ENCODE measurements at places on chromosomes 5 and 9.

DNA sequence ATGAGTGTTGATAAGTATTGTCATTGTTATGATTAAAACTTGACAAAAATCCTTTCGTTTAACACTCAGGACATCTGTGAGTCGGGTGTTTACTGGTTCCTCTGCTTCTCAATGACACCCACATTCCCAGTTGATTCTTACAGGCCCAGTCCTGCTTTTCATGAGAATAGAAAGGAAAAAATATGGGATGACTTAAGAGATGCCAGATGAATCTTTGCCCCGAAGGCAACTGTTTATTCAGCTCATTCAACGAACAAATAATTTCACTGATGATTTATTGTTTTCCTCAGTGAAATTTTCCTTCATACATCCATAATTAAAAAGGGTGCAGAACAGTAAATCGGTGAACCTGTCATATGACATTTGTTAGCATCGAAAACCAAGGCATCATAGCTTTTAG is 452.4 kb upstream of the WWC1 start:
- no peak for DNase-seq

DNA sequence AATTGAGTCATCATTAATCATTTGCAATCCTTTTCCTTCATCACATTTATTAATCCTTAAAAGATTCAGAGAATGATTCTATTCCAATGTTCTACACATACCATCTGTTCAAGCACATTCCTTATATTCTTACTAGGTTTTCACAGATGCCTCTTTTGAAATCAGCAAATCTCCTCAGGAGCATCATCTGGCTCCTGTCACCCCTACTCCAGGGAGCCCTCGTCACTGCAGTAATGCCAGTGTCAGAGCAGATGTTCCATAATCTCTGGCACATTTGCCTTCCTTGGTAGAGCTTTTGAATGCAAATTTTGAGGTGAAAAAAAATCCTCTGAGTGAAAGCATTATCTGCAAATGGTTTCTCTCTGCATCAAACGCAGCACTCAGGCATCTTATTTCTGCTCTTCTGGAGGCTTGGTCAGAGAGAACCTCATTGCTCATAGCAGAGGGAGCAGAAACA is 7.6 kb upstream of the KCNV2 start:
- no peak for DNase-seq

DNA sequence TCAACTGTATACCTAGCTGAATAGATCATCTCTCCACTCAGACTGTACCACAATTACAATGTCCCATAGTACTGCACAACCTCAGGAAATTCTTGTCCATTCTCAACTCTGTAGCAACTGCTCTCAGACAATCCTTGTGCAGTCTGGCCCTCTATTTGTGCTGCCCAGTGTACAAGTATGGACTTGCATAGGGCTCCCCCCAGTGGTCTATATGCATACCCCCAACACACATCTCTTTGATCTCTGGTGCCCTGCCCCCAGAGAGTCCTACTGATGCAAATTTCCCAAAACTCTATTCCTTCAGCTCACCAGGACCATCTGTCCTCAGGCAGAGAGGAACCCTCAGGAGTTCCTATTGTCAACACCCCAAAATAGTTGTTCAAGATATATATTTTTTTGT is 205.3 kb downstream of the SLCO4C1 start:
- no peak for DNase-seq

- no peak for DNase-seq
Observed at GRCh38 chr5:56674441-56674840, 140.9 kb upstream of the MAP3K1 start.

DNA sequence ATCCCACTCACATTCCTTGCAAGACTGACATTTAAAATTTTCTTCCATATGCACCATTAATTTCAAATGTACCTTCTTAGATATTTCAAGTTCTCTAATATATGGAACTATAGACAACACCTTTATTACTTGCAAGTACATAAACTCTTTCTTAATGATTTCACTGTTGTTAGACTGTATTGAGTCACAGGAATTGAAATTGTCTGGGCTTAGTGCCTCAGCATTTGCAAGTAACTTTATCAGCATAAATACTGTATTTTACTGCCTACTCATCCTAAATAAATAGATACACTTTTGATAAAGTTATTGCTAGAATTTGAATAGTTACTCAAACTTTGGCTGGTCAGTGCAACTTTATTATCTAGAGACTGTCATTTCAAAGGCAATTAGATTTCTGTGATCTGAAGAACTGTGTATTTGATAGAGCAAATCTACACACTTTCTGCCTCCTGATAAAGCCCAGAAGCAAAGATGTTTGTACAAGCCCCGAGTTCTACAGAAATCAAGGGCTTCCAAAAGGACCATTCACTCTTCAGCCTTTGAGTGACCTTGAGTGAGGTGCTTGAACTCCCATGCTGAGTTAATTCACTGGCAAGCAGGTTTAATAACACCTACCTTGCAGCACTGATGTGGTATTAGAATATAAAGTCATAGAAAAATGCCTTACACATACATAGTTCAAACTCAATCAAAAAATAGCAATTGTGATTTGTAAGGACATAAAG is 91.6 kb downstream of the COX7C start:
- no peak for DNase-seq

DNA sequence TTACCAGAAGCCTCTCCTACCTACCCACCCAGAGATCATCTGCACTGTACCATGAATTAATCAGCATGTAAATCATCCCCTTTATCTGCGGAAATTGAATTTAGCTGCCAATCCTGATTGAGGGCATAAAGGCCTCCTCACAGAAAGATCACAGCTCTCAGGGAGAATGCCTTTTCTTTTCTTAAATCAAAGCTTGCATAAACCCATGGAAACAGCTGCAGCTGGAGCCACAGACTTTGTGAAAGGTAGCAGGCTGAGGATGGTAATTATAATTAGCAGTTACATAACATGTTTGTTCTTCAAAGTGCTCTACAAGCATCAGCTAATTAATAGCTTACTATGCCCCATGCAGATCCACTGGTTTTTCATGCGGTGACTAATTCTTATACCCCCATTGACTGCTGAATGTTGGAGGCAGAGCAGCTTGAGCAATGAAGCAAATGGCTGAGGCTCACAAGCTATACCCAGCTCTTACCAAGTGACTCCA is 54.6 kb downstream of the SUSD1 start:
- no peak for DNase-seq

DNA sequence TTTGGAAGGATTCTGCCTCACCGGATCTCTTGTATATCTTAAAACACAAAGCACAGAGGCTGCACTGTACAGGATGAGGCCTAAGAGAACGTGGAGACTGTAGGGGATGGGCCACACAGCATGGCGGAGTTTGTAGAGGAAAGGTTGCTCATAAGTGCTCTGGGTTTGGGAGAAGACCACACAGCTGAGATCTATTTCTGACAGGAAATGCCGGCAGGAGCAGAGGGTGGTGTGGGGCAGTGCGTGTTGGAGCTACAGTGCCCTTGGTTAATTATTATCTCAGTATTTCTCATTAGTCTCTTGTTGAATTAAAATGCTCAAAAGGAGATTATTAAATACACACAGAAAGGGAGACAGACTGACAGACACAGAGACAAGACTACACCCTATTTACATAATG is 9.6 kb downstream of the PALM2AKAP2 start:
- DNase-seq, result no peak

DNA sequence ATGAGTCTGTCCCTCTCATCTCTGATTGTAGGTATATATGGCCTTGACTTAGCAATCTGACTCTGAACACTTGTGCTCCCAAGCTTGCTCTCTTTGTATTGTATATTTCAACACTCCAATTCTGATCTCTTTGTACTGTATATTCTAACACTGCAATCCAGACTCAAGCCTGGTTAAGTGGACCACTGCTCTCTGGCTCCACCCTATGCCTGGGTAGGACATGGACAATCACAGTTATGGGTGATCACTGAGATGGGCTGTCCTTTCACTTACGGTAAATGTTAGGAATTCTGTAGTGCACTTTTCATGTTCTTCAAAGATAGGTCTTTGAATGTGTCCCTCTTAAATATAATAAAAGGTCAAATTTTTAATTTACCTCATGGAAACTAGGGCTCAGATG is 165.1 kb downstream of the TLR4 start:
- no peak for DNase-seq

- no peak for DNase-seq
Observed at GRCh38 chr9:29044959-29045358, 1471.7 kb upstream of the C9orf72 start.

GRCh38 chr5:136070486-136071285 is 41.9 kb downstream of the TGFBI start:
- DNase-seq, result no peak

- no peak for DNase-seq
Observed at GRCh38 chr5:39175273-39175955, 43.9 kb downstream of the FYB1 start.

DNA sequence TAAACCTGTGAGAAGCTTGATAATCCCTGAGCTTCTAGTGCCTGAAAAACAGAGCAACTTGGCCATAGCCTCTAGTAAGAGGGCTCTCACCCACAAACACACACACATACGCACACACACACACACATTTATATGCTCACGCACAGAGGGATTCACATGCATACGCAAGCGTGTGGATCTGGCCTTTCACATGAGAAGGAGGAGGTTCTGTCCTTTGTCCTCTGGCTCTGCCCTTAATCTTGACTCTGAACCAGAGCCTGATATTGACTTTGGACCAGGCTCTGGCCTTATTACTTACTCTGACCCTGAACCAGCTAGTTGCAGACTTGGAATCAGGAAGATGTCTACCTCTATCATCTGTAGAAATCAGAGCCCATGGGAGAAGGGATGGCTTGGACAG is 10.0 kb upstream of the P4HA2 start:
- DNase-seq, result no peak

GRCh38 chr5:68409259-68409658 is 193.7 kb downstream of the PIK3R1 start:
- DNase-seq, result no peak

- no peak for DNase-seq
Observed at GRCh38 chr9:109903515-109904138, 123.6 kb downstream of the PALM2AKAP2 start.

GRCh38 chr5:156534906-156535485 is 208.0 kb downstream of the SGCD start:
- no peak for DNase-seq

- no peak for DNase-seq
Observed at GRCh38 chr9:115495052-115495635, 377.2 kb upstream of the TNC start.

- DNase-seq, result no peak
Observed at GRCh38 chr9:26807161-26807560, 85.4 kb downstream of the CAAP1 start.

DNA sequence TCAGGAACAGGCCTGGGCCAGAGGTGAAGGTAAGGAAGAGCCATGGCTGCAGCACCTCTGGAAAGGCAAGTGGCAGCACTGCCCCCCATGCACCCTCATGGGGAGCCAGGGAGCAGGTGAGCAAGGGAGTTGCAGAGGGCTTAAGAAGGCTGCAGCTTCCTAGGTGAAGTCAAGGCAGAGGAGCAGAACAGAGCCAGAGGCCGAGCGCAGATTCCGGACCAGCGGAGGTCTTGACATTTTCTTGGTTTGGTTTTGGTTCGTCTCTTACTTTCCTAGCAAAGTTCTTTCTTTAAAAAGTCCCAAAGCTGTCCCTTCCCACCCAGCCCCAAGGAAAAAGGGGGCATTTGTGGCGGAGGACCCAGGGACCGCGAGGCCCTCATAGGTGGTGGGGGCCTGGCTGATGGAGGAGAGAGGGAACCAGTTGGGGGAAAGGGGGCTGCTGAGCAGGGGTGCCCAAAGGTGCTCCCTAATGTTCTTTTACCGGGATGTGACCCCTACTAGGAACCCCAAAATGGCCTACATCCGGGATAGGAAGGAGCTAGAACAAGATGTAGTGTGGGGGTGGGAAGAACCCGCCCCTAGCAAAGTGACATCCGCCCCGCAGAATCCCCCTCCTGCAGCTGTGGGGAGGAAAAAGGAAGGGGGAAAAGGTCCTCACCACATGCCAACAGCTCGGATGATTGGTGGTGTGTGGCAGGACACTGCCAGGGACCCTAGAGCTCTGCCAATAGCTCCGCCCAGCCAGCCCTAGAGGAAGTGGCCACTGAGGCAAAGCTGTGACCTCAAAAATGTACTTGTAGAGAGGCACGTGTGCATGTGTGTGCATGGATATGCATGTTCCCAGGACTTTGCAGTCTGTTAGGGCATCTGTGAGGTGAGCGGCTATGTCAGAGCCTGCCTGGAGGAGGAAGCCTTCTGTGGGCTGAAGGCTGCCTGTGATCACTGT is 914 bp upstream of the CD72 start:
- no peak for DNase-seq

DNA sequence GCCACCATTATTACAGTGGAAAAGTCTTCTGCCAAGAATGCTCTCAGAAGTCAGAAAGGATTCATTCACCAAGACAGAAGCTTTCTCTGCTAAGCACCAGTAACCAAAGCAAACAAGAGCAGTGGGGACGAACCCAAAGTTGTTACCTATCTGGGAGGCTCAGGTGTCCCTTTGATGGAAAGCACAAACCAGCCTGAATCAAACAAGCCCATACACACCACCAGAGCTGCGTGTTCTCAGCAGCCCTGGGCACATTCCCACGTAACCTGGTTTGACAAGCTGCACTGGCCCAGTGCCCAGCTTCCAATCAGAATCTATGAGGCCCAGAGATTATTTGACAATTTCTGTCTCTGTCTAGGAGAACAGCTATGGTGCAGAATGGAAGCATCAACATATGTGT is 252.6 kb downstream of the ACTL7B start:
- DNase-seq, result no peak

- no peak for DNase-seq
Observed at GRCh38 chr9:93701494-93702218, 125.3 kb downstream of the PHF2 start.

- no peak for DNase-seq
Observed at GRCh38 chr5:120544043-120544442, 79.9 kb downstream of the PRR16 start.

DNA sequence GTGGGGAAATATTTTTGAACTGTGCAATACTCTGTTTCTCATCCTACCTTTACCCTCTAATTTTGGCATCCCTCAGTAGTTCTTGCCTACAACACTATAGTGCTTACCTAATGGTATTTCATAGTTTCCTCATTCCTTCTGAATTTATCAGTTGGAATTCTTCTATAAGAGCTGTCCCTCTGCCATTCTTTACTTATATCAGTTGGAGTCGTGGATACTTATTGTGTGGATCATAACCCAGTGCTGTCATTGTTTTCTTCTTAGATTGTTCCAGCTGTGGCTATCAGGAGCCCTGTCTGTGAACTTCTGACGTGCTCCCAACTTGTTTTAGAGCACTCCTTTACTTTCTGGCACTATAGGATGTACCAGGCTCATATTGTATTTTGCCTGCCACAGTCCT is 146.1 kb upstream of the OTULINL start:
- no peak for DNase-seq

- no peak for DNase-seq
Observed at GRCh38 chr9:106880081-106880480, 17.1 kb downstream of the ZNF462 start.

DNA sequence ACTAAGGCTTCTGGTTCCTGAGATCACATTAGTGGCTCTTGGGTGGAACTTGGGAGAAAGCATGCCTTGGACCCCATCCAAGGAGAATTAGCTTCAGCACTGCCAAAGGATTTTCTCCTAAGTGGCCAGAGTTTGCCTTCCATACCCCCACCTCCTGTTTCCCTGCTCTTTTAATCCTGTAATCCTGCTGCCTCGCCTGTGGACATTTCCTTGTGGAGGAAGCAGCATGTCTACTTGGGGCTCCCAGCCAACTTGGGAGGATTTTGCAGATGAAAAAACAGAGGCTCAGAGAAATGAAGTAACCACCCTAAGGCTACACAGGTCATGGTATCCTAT is 1.6 kb downstream of the ARSI start:
- DNase-seq, result no peak
